ENCODE measurements at places on chromosomes 6 and 20.

GRCh38 chr6:56749632-56750151, 107.0 kb upstream of the DST start:
- DNase-seq: no peak

DNA sequence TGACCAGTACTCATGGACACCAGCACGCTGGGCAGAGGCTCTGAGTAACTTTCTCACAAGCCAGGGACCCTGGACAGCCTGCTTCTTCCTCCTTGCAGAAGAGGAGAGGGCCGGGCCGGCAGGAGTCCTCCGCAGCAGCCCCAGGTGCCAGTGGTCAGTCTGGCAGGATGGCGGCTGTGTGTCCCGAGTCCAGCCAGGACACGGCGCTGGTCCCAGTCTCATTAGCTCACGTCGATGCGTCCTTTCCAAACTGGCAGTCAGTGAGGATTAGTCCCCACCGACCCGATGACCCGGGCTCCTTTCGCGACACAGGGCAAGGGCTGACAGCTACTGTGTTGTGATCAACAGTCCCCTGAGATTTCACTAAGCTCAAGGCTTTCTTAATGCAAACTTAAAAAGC, 267.0 kb downstream of the TAF4 start:
- DNase-seq: no peak

DNA sequence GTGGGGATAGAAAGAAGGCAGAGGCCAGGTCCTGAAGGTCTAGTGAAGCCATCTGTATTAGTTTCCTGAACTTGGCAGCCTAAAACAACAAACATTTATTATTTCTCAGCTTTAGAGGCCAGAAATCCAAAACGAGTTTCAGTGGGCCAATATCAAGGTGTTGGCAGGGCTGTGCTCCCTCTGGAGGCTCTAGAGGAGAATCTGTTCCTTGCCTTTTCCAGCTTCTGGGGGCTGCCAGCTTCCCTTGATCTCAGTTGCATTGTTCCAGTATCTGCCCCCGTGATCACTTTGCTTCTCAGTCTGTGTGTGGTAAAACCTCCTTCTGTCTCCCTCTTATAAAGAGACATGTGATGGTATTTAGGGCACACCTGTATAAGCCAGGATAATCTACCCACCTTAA, 82.4 kb downstream of the MAFB start:
- no peak for DNase-seq

DNA sequence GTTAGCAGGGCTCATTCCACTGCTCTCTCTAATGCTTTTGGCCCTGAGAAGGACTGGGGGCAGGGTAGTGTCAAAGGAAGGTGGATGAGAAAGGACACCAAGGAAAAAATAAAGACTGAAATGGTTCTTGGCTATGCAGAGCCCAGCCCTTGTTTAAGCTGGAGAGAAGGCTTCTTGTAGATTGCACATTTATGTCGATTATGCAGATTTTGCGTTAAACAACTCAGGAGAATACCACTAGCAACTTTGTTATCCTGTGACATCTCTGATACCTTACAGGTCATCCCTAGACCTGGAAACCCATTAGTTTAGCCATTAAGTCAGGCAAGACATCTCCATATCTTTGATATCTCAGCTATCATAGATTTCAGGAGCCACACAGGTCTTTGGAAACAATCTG, 11.1 kb upstream of the IL17F start:
- DNase-seq: no peak

GRCh38 chr20:46938434-46938833, 43.8 kb downstream of the EYA2 start:
- no peak for DNase-seq

DNA sequence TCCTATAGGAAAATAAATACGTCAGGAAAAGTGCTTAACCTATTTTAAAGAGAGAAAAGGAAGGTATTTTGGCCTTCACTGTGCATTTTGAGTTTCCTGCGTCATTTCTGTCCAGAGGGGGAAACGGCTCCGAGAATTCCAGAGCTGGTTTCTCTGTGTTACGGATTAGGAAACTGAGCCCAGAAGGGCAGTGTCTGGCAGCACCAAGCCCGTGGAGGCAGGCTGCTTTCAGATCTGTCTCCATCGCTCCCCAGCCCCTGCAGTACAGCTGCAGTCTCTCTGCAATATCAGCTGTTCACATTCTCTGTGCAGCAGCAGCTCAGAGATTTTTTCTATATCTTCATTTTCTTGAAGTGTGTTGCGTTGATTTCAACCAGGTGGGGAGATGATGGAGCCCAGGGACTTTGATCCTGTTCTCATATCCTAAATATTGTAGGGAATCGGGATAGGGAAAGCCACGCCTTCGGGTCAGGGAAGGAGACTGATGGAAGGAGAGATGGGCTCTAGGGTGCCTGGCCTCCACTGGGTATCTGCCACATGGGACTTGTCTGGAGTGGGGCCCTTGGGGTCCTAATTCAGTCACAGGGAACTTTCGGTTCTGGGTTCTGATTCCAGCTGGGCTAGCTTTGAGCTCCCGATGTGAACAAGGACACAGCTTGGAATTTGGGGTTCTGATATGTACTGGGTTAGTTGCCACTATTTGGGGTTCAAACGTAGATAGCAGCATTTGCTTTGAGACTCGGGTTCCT, 2.8 kb downstream of the ANKRD60 start:
- no peak for DNase-seq

GRCh38 chr6:162050579-162050978, 677.0 kb downstream of the PRKN start:
- no peak for DNase-seq

- DNase-seq: no peak
Measured at GRCh38 chr20:56769921-56770600, 141.0 kb downstream of the TFAP2C start.

- DNase-seq: no peak
Measured at GRCh38 chr6:44000164-44000842, 126.9 kb downstream of the MRPL14 start.

- no peak for DNase-seq
Measured at GRCh38 chr6:37323580-37323979, 30.2 kb upstream of the RNF8 start.

DNA sequence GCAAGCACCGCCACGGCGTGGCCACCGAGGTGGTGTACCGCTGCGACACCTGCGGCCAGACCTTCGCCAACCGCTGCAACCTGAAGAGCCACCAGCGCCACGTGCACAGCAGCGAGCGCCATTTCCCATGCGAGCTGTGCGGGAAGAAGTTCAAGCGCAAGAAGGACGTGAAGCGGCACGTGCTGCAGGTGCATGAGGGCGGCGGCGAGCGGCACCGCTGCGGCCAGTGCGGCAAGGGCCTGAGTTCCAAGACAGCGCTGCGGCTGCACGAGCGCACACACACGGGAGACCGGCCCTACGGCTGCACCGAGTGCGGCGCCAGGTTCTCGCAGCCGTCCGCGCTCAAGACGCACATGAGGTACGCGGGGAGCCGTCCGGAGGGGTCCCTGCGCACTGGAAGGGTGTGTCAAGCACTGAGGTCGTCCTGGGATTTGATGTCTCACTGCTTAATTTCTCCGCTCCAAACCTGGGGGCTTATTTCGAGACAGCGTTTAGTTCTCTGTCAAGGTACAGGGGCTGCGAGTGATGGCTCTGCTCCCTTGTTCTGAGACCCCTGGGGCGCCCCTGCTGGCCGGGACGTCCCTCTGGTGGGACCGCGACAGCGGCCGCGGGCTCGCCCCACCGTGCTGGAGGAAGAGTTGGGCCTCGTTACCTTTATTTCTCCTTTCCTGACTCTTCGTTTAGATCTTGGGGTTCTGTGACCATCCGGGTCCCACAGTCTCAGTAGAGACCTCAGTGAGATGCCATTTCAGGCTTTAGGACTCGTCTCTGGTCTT, 3.6 kb downstream of the GZF1 start:
- no peak for DNase-seq

DNA sequence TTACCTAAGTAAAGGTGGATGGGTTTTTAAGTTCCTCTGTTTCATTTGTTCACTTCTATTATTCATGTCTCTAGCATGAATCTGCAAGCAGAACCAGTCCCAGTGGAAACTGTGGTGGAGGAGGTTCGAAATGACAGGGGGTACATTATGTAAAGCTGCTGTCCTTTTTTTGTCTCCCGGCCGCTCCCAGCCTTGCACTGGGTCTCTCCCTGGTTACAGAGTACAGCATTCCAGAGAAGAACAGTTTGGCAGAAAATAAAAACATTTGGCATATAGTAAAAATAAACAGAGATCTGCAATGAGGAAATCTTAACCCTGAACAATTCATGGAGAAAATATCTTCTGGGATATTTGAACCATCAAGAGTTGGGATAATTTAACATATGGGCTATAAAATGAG, 34.6 kb upstream of the TAGAP start:
- no peak for DNase-seq

DNA sequence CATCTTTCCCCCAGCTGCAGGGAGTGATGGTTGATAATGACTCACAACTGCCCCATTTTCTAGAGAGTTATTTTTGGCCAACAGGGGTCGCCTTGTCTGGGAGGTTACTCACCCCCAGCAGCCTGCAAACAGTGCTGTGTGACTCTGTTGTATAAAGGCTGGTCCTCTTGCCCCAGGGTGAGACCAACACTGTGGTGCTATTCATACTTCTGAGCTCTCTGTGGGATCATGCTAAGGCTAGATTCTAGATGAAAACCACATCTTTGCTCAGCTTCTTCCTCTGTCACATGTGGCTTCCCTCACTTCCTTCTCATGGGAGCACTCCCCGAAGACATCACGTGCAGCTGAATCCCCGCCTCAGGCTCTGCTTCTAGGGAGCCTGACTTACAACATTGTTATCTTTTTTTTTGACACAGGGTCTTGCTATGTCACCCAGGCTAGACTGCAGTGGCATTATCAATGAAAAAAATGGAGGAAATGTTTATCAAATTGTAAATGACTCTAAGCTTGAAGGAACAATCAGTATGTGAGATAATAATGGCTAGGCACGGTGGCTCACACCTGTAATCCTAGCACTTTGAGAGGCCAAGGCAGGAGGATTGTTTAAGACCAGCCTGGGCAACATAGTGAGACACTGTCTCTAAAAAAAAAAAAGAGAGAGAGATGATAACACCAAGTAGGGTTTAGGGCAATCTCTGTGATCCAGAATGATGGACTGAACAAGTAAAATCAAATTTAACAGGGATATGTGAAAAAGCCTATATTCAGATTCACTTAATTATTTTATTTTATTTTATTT, 55.7 kb upstream of the SLC23A2 start:
- DNase-seq: peak; percentile 56

- no peak for DNase-seq
Measured at GRCh38 chr6:75488033-75488432, 5.6 kb downstream of the FILIP1 start.

GRCh38 chr6:125302840-125303511, 1.2 kb upstream of the HDDC2 start:
- DNase-seq: no peak

- no peak for DNase-seq
Measured at GRCh38 chr6:109117346-109118035, 22.2 kb downstream of the CEP57L1 start.

GRCh38 chr6:106379951-106380350, 19.4 kb downstream of the CRYBG1 start:
- DNase-seq: no peak

GRCh38 chr6:20217891-20218290, 5.6 kb upstream of the MBOAT1 start:
- no peak for DNase-seq

DNA sequence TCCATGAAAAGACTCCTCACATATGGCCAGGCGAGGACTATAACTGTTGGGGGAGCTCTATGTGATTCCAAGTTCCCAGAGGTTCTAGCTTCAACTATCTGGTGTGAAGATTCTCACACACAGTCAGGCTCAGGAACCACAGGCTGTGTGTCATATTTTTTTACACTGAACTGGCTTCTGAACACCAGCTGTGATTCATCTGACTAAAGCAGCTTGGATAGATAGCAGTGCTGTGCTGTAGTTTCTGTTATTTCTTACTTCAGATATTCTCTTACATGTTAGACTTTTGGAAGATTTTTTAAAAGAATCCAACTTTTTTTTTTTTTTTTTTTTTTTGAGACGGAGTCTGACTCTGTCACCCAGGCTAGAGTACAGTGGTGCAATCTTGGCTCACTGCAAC, 140.7 kb upstream of the MCHR2 start:
- DNase-seq: no peak

DNA sequence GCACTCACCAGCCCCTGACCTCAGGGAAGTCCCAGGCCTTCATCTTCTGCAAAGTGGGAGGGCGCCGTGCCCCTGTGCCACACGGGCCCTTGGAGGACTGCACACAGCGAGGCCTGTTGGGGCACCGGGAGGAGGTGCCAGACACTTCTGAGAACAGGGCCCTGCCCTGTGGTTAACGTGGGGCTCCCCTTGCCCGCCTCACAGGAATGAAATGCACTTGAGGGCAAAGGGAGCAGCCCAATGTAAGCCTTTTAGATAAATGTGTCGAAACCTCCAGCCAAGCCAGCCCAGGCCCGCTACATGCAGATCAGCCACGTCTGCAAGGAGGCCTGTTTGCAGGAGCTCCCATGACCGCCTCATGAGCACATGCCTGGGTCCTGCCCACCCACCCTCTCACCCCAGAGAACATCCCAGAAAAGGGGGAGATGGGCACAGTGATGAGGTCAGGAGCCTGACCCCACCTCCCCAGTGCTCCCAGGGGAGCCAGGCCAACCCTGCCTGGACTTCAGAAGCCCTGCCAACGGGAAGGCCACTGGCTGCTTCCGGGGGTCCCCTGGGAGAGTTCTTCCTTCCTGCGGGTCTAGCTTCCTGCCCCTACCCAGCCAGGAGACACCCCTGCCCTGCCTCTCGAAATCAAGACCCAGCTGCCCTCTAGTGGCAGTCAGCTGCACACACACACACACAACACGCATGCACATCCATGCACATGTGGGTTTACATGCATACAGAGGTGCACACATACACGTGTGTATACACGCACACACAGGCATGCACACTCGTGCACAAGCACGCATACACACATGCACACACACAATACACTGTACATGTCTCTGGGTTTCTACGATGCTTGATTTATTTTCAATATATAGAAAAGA, 178.7 kb downstream of the TAF4 start:
- DNase-seq: no peak

DNA sequence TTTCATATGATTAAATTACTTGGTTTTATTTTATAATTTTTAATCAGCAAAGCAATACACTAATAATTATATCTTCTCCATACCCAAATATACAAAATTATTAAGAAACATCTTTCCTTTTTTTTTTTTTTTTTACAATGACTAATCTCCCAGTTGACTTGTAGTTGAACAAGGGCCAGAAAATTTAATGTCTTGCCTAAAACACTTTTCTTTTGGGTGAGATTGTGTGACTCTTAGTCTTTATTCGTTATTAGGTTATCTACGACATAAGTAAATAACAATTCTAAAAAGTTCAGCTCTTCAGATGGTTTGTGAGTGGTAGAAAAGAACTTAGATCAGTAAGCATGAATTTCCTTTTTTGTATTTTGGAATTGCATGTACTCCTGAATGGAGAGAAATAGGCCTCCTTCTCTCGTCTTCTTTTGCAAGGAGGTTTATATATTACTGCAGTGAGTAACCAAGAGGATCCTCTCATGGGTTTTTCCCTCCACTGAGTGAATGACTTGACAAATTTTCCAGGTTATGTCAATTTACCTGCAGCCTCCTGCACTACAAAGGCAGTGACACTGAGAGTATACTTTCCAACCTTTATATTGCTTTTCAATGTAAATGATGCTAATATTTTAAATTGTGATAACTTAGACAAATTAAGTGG, 364.5 kb upstream of the CITED2 start:
- no peak for DNase-seq

Measured in stimulated activated CD8-positive, alpha-beta memory T cell treated with anti-CD3 and anti-CD28 coated beads, Interleukin-4, amount 100 ng/mL, for 1 hour (primary cell).